ENCODE measurements at places on chromosomes 1 and 21.

GRCh38 chr1:234608025-234608910 lies 1.7 kb downstream of the IRF2BP2 start:
- peak; percentile 65 for DNase-seq

DNA sequence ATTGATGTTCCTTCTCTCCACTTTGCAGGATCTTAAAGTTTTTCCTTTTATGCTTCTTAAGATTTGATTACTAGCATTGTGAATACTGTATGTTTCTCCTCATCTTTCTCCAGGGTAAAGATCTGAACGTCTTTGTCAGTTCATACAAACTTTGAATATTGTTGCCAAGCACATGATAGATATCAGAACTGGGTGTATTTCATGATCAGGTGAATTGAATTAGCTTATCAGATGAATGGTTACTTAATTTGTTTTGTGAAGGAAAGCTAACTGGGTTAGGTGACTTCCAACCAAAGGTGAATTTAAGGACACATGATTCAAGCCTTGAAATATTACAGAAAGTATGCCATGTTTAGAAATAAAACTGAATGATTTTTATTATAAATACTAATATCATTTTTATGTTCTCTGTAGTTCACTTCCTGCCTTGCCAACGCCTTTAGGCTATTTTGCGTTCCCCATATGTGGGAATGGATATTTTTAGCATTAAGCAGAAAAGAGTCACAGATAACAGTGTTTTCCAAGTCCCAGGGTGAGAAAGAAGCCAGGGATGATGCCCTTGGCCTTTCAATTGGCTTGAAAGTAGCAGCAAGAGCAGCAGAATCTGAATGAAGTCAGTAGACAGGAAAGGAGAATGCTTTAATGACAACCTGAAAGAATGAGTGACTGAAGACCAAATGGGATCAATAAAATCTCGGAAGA lies 752.1 kb downstream of the NCAM2 start:
- DNase-seq, result no peak

GRCh38 chr1:56525489-56526041 lies 53.8 kb downstream of the PLPP3 start:
- no peak for DNase-seq

GRCh38 chr1:164155347-164155746 lies 403.6 kb upstream of the PBX1 start:
- DNase-seq, result no peak

DNA sequence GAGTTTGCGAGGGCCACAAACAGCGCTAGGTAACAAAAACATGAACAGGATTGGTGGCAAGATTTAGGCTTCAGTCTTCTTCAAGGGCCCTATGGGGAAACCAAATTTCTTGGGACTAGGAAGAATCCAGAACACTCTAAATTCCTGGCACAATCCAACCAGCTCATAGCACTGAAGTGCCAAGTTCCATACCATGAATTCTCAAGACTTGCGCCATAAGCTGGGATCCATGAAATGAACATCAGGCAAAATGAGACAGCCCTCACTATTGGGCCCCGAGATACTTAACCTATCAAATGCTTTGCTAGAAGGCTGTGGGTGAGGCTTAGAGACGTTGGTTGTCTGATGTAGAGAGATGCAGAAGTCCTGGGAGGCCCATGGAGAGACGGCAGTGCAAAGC lies 322.1 kb downstream of the PAPPA2 start:
- DNase-seq, result no peak

DNA sequence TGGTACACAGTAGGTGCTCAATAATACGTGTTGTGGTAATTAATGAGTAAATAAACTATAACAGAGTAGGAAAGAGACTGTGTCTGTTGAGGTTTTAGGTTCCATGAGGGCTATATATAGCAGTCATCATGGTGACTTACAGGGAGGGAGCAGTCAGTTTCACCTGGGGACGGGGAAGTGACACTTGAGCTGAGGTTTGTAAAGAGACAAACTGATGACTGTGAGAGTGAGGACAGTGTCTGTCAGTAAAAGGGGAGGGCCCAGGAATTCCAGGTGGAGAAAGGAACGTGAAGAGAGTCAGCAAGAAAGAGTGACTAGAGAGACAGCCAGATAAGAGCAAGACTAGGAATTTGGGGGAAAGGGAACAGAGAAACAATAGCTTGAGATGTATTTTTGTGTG lies 30.2 kb downstream of the ABCA4 start:
- no peak for DNase-seq

GRCh38 chr1:162626761-162627160 lies 5.5 kb upstream of the DDR2 start:
- no peak for DNase-seq

GRCh38 chr1:233252441-233252840 lies 43.1 kb downstream of the PCNX2 start:
- DNase-seq, result no peak

GRCh38 chr21:29349702-29350101 lies 51.0 kb downstream of the BACH1 start:
- no peak for DNase-seq

DNA sequence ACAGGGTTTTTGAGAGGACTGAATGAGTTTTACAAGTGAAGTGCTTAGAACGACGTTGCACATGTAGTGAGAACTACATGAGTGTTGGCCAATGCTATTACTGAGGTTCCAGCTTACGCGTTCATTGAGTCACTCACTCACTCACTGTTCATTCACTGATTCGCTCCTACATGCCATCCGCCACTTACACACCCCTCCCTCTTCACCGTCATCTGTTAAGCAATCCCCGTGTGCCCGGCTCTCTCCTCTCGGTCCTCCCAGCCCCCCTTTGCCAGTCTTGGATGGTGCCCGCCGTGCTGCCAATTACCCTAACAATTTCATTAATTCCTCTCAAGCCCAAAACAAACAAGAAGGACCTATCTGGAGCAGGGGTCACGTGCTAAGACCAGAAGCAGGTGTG lies 27.3 kb upstream of the EPHA2 start:
- no peak for DNase-seq

DNA sequence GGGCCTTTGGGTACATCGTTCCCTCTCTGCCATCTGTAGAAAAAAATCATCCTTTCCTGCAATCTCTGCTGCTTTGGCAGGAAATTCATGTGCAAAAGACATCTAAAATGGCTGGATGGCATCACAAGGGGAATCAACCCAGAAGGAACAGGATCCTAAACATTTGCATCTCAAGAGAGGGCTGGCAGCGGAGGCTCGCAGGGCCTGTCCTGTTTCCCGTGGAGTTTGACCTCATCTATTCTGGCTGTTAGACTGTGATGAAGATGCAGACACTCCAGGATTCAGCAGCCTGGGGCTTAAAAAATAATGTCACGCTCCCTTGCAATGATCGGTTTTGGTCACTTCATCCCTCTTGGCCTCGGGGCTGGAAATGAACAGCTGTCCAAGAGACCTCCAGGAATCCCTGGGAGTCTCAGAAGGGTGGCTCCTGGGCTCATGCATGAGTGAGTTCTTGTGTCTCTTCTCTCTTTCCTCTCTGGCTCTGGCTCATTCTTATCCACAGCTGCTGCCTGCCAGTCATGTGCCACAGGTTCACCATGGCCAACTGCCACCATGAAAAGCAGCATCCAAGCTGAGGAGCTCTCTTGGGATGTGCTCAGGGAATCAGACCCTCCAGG lies 16.1 kb upstream of the PCP4 start:
- no peak for DNase-seq

GRCh38 chr1:27647328-27647727 lies 12.3 kb upstream of the FGR start:
- DNase-seq, result no peak

- no peak for DNase-seq
Measured at GRCh38 chr1:153586347-153586746, 20.7 kb upstream of the S100A2 start.

GRCh38 chr1:28087614-28088167 lies 719 bp downstream of the EYA3 start:
- DNase-seq, result no peak

GRCh38 chr1:110262296-110262695 lies 52.2 kb downstream of the KCNC4 start:
- no peak for DNase-seq

DNA sequence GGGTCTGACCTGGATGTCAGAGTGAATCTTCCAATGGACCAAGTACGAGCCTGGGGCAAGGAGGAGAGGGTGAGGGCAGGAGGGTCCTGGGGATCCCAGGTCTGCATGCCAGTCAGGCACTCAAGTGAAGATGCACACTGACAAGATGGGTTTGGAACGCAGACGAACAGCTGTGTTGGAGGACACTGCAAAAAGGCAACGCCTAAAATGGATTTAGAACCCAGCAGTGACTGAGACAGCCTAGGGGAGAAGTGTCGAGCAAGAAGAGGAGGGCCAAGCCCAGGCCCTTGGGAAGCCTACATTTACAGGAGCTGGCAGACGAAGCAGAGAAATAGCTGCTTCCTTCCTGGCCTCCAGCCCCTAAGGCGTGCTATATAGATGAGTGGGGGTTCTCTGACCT lies 25.8 kb downstream of the NOL9 start:
- DNase-seq, result no peak

GRCh38 chr1:10616696-10617095 lies 141.9 kb downstream of the PEX14 start:
- DNase-seq, result no peak

- DNase-seq, result no peak
Measured at GRCh38 chr1:200258447-200259375, 151.1 kb downstream of the ZNF281 start.

DNA sequence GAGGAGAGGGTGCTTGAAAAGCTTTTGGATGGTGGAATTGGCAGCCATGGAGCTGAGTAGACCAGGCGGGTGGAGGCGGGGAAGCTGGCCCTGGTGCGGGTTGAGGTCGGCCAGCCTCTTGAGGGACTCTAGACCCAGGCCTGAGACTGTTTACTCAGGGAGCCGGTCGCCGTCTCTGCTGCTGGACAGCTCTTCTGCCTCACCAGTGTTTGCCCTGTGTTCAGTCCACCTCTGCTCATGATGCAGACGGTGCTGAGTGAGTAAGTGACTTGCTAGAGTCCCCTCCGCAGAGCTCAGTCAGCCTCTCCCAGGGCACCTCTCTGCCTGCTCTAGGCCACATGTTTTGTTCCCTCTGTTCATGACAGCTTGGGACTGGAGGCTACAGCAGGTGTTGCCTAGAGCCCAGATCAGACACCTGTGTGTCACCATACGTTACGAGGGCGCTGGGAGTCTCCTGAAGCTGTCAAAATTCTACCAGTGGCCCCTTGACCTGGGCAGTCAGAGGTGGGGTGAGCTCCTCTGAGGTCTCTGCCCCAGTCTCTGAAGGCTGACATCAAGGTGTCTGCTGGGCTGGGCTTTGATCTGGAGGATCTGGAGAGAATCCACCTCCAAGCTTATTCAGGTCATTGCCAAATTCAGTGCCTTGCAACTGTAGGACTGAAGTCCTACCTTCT lies 73.5 kb upstream of the WNT4 start:
- DNase-seq, result no peak

DNA sequence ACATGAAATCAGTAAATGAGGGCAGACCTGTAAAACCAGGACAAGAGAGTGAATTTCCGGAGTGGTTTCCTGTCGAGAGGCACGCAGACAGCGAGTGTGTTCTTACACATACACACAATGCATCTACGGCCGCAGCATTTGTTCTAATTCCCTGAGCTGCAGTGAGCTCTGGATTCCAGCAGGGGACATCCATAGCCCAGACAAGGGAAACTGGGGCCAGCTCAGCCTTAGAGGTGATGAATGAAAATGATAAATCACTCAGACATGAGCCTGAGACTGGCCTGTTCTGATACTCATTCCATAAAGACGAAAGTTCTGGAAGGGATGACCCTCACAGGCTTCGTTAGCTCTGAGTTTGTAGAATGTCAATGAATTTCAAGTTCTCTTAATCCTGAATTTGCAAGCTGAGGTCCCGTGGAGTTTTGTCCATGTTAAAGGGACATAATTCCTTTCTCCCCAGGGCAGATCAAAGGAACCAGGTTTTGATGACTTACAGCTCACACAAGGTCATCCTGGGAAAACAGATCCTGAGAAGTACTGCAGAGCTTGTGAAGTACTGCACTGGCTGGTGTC lies 207.9 kb upstream of the C1orf87 start:
- no peak for DNase-seq

- no peak for DNase-seq
Measured at GRCh38 chr1:28370239-28371009, 884 bp downstream of the PHACTR4 start.

GRCh38 chr1:1883092-1883873 lies 7.6 kb downstream of the GNB1 start:
- no peak for DNase-seq

DNA sequence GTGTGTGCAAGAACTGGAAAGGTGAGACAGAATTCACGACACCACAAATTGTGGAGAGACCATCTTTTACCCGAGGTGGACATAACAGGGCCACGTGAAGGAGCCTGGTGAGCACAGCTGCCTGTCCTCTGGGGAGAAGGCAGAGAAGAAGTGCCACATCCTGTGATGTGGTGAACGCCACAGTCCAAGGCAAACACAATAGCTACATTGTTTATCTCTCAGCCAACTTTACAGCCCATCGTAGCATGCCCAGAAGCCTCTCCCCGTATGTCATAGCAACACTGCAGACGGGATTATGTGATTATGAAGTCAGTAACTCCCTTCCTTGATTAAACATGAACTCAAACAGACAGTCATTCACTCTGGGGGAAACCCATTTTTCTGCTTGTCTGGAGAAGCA lies 612.2 kb downstream of the SMYD3 start:
- DNase-seq, result no peak

GRCh38 chr1:209062863-209063262 lies 520.7 kb upstream of the CAMK1G start:
- no peak for DNase-seq

DNA sequence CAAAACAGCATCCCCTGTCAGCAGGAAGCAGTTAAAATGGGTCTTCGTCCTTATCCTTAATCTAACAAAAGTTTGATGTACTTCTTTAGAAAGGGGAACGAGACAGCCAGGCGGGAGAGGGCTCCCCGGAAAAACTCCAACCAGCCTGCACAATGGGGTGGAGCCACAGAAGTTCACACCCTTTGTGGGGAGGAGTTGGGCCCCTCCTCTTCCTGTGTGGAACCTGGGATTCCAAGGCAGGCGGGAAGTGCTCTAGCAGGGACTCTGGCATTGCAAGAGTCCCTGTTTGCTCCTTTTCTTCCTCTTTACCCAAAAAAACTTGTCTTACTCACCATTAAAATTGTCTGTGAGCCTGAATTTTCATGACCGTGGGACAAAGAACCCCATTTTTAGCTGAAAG lies 47.7 kb downstream of the FCRL5 start:
- DNase-seq, result no peak

DNA sequence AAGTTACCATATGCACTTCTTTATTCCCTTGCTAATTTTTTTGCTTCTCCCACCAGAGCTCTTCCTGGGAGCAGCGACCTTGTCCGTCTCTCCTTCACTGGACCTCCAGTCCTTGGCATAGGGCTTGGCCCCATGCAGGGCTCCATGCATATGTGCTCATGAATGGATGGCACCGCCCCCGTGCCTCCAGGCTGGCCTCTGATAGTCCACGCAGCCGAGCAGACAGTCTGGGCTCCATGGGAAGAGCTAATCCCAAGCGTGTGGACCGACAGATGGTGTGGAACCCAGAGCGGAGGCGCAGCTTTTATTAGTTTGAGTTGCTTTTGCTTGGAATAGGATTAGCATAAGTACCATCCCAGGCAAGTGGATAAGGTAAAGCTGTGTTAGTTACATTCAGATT lies 41.8 kb downstream of the CDCP2 start:
- DNase-seq, result no peak

GRCh38 chr1:243394066-243394465 lies 138.2 kb downstream of the SDCCAG8 start:
- no peak for DNase-seq

GRCh38 chr1:214420833-214421232 lies 130.6 kb downstream of the PTPN14 start:
- DNase-seq, result no peak

- no peak for DNase-seq
Measured at GRCh38 chr1:117795190-117795589, 134.2 kb downstream of the GDAP2 start.

- DNase-seq, result no peak
Measured at GRCh38 chr1:8497210-8497819, 179.4 kb downstream of the SLC45A1 start.

GRCh38 chr21:45576838-45577737 lies 34.8 kb upstream of the SLC19A1 start:
- no peak for DNase-seq

Measured in activated T-helper 1 cell treated with Interleukin-2 at 50 U/mL for 16 hours (primary cell).